ENCODE measurements at places on chromosomes 6 and 20.

DNA sequence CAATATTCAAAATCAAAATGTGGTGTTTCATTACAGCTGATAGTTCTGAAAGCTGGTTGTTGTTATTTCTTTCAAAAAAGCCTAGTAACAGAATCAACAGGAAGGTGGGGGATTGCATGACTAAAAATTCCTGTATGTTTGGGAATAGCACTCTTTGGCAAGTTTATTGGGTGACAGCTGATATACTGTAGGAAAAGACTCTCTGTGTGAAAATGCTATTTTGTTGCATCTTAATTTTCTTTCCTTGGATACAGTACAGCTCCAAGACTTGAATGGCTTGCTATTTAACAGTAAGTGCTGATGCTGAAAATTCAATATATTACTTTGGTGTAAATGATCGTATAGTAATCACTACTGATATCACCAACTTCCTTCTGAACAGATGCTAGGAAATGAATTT lies 336.1 kb downstream of the KHDRBS2 start:
- no peaks in the 10 kb centered on the region for H3K27me3 ChIP-seq
- H3K4me3 ChIP-seq: no peak overlapping the region
- H3K4me1 ChIP-seq: no peaks in the 10 kb centered on the region
- no peak overlapping the region for H3K27ac ChIP-seq
- no peak for DNase-seq

- peak overlapping the region; percentile 89 for H3K27ac ChIP-seq
Observed at GRCh38 chr6:136611746-136612145, 61.5 kb upstream of the MAP7 start.

- H3K4me3 ChIP-seq: no peak overlapping the region
- no peaks in the 10 kb centered on the region for H3K36me3 ChIP-seq
- H3K4me1 ChIP-seq: no peaks in the 10 kb centered on the region
- H3K27me3 ChIP-seq: no peaks in the 10 kb centered on the region
Observed at GRCh38 chr6:160344271-160344670, 3.9 kb upstream of the SLC22A3 start.

DNA sequence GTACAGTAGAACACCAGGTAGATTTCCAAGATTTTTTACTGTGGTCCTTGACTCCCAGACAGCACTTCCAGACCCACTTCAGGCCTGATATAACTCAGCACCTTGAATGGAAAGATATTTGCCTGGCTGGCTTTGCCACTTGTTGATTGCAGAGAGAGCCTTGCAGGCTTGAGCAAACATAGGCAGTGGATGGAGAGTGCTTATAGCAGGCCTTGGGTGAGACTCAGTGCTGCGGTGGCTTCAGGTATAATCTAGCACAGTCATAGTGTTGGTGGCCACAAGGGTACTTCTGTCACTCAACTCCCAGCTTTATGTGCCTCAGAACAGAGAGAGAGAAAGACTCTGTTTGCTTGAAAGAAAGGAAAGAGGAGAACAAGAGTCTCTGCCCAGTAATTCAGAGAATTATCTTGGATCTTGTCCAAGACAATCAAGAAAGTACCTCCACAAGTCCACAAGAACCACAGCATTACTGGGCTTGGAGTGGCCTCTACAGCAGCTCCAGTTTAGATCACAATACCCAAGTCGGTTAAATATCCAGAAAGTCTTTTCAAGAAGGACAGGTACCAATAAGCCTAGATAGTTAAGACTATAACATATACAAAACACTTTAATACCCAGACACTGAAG lies 70.5 kb upstream of the FKBP1C start:
- DNase-seq: no peak
- H3K36me3 ChIP-seq: no peaks in the 10 kb centered on the region
- no peaks in the 10 kb centered on the region for H3K4me1 ChIP-seq
- no peak overlapping the region for H3K4me3 ChIP-seq
- H3K27me3 ChIP-seq: no peaks in the 10 kb centered on the region
- no peak overlapping the region for H3K27ac ChIP-seq

DNA sequence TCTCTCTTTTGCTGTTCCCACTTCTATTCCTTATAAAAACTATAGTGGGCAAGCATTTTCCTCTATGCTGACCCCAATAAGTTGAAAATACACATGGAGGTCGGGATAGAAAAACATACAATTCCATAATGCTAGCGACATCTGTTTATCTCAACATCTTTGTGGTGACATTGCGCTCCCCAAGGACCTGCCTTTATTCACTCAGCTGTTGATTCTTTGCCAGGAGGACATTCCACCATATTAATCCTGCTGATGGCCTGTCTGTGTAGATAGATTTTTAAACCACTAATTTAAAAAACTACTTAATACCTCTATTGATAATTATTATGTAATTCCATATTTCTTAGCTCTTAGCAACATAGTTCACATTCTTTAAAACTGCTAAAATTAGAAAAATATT lies 555.3 kb upstream of the MAP3K7 start:
- no peak overlapping the region for H3K27ac ChIP-seq
- no peaks in the 10 kb centered on the region for H3K36me3 ChIP-seq
- no peak overlapping the region for H3K4me3 ChIP-seq
- DNase-seq: no peak

GRCh38 chr6:86016077-86016476 lies 373.4 kb upstream of the SYNCRIP start:
- H3K36me3 ChIP-seq: no peaks in the 10 kb centered on the region
- no peak overlapping the region for H3K4me3 ChIP-seq
- DNase-seq: no peak
- H3K4me1 ChIP-seq: no peaks in the 10 kb centered on the region
- H3K27ac ChIP-seq: no peak overlapping the region

DNA sequence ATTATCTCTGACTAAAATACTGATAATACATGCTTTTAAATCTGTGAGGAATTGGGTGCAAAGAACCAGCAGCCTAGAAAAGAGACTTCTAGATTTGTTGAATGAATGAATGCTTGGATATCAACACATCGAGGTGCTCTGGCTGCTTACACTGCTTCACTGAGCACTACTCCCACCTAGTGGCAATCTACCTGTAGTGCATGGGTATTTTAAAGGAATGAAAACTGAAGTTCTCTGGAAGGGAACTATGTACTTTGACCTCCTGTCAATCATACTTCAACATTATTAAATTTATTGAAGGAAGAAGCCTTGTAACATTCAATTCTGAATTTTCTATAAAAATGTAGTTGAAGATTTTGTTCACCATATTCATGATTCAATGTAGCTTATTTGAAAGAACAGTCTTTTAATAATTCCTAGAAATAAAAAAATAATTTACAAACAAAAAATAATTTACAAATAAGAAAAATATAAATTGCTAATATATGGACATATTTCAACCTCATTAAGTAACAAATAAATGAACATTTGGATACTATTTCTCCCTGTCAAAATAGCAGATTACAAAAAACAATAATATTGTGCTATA lies 111.2 kb upstream of the MMS22L start:
- DNase-seq: no peak
- H3K27ac ChIP-seq: no peak overlapping the region
- H3K27me3 ChIP-seq: no peaks in the 10 kb centered on the region
- no peaks in the 10 kb centered on the region for H3K4me1 ChIP-seq
- H3K4me3 ChIP-seq: no peak overlapping the region
- H3K36me3 ChIP-seq: no peaks in the 10 kb centered on the region

DNA sequence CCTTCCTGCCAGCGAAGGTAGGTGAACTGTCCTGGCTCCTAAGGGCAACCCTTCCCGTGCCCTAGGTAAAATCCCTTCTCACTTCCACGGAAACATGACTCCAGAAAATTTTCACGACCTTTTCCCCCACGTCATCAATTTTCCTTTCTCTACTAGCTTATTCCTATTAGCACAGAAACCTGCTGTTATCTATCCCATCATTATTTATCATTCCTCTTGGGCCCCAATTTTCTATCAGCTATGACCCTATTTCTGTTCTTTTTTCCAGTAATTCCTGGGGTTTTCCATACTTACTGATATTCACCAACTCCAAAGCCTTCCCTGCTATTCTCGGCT lies 23.8 kb upstream of the GCM1 start:
- no peak overlapping the region for H3K27ac ChIP-seq
- no peaks in the 10 kb centered on the region for H3K4me1 ChIP-seq
- no peak for DNase-seq
- H3K36me3 ChIP-seq: no peaks in the 10 kb centered on the region

DNA sequence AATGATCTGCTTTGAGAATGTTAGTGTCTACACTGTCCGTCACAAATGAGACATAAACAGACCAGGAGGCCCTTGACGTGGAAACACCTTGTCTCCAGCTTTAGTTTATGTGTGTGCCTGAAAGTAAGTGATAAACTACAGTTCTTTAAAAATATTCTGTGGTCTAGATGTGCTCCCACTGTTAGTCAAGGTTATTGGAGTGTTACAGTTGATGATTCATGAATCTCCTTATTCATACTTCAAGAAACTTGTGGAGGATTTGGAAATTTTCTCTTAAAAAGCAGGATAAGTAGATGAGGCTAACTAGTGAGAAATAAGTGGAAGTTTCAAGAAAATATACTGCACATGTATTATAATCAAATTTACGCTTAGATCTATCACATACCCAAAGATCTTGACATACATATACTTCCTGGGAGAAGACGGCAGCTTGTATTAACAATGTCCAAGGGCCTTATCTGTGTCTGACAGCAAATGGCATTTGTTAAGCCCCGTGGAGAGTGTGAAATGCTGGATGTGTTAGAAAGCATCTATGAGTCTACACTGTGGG lies 90.5 kb upstream of the MBOAT1 start:
- no peak overlapping the region for H3K27ac ChIP-seq
- no peak overlapping the region for H3K4me3 ChIP-seq
- H3K4me1 ChIP-seq: no peaks in the 10 kb centered on the region
- no peak for DNase-seq

DNA sequence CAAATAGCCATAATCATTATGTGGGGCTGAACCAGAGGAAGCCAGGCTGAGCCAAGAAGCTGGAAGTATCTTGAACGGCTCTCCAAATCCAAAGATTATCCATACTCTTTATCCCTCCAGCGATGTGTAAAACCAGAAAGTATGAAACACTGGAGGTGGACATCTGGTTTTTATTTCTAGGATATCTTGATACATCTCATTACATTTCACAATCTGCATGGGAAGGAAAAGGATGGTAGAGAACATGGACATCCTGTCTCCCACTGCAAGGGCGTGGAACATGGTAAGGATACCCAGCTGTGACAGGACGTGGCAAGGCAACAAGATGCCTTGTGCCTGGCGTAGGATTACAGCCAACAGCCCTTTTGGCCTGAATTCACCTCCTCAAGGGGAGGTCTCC lies 20.1 kb downstream of the TRIM27 start:
- peaks cover 12% of the 10 kb centered on the region for H3K4me1 ChIP-seq
- no peaks in the 10 kb centered on the region for H3K27me3 ChIP-seq
- no peak overlapping the region for H3K4me3 ChIP-seq
- no peak for DNase-seq

GRCh38 chr6:23267651-23268050 lies 698.3 kb downstream of the HDGFL1 start:
- no peak overlapping the region for H3K4me3 ChIP-seq
- H3K36me3 ChIP-seq: no peaks in the 10 kb centered on the region
- H3K27me3 ChIP-seq: no peaks in the 10 kb centered on the region
- DNase-seq: no peak
- H3K4me1 ChIP-seq: no peaks in the 10 kb centered on the region
- no peak overlapping the region for H3K27ac ChIP-seq

GRCh38 chr6:32108094-32108627 lies 977 bp downstream of the TNXB start:
- DNase-seq: no peak
- peak overlapping the region; percentile 87 for H3K27ac ChIP-seq
- H3K27me3 ChIP-seq: no peaks in the 10 kb centered on the region

GRCh38 chr6:24931718-24932691 lies 3.8 kb downstream of the RIPOR2 start:
- no peaks in the 10 kb centered on the region for H3K36me3 ChIP-seq
- peaks cover 9% of the 10 kb centered on the region for H3K4me1 ChIP-seq
- no peak overlapping the region for H3K4me3 ChIP-seq
- H3K27ac ChIP-seq: no peak overlapping the region
- no peaks in the 10 kb centered on the region for H3K27me3 ChIP-seq

- DNase-seq: no peak
- no peaks in the 10 kb centered on the region for H3K4me1 ChIP-seq
- H3K36me3 ChIP-seq: no peaks in the 10 kb centered on the region
- H3K27ac ChIP-seq: no peak overlapping the region
Observed at GRCh38 chr6:40956936-40957335, 82.1 kb downstream of the UNC5CL start.

- H3K27me3 ChIP-seq: no peaks in the 10 kb centered on the region
- no peak for DNase-seq
- no peaks in the 10 kb centered on the region for H3K36me3 ChIP-seq
- no peak overlapping the region for H3K27ac ChIP-seq
Observed at GRCh38 chr6:102501615-102502014, 1108.1 kb downstream of the GRIK2 start.

- no peaks in the 10 kb centered on the region for H3K36me3 ChIP-seq
- H3K4me3 ChIP-seq: no peak overlapping the region
- DNase-seq: no peak
Observed at GRCh38 chr6:30530014-30530413, 26.3 kb downstream of the GNL1 start.

GRCh38 chr6:402901-403658 lies 11.5 kb downstream of the IRF4 start:
- no peak overlapping the region for H3K27ac ChIP-seq
- no peaks in the 10 kb centered on the region for H3K27me3 ChIP-seq
- no peak overlapping the region for H3K4me3 ChIP-seq
- DNase-seq: no peak

- H3K4me1 ChIP-seq: no peaks in the 10 kb centered on the region
- H3K27ac ChIP-seq: no peak overlapping the region
- no peaks in the 10 kb centered on the region for H3K36me3 ChIP-seq
- no peaks in the 10 kb centered on the region for H3K27me3 ChIP-seq
- DNase-seq: no peak
Observed at GRCh38 chr20:21575167-21575566, 61.3 kb upstream of the NKX2-2 start.

- peak overlapping the region; percentile 52 for H3K4me3 ChIP-seq
- H3K27ac ChIP-seq: peak overlapping the region; percentile 87
- DNase-seq: peak; percentile 39
- no peaks in the 10 kb centered on the region for H3K27me3 ChIP-seq
Observed at GRCh38 chr6:148407372-148407771, 64.7 kb downstream of the SASH1 start.
